Neural crest cell (in vitro differentiated cells): ENCODE measurements at places on chromosomes 5 and 9.

GRCh38 chr5:148011398-148012137, 52.2 kb upstream of the SPINK5 start:
- no peak for DNase-seq

DNA sequence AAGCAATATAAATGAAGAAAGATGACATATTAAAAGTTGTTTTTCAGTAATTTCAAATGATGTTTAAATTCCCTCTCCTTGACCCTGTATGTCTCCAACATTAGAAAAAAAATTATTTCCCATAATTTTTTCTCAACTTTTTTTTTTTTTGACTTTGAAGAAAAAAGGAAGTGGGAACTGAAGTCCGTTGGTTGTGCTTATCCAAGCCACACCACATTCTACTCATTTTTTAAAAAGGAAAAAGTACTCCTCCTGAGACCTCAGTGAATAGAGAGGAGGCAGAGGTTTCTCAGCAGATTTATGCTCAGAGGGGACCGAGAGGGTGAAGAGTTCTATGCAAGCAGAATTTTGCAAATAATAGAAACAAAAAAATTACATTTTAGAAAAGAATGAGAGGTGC, 123.3 kb downstream of the PCSK5 start:
- DNase-seq, result no peak

DNA sequence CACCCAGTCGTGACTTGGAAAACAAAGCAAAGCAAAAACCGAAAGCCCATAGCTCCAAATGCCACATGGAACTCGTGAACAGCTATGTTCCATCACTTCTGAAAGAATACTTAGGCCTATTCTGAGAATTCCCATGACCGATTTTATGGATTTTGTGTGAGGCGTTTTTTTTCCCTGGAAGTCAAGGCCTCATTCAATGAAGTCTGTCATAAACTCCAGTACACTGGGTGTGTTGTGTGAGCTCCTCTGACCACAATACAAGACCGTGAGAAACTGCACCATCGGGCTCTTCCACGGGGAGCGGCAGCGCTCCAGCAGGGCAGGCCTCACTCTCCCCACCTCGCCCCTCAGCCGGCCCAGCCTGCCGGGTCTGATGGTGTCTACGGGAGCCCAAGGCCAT, 209.5 kb downstream of the FANCC start:
- no peak for DNase-seq

- DNase-seq, result no peak
These were observed 1.3 kb upstream of the NRARP start for GRCh38 chr9:137303151-137303892.

- DNase-seq, result peak; percentile 29
These were observed 127.1 kb downstream of the TRIO start for GRCh38 chr5:14270209-14270702.

- no peak for DNase-seq
These were observed 305.3 kb downstream of the NTRK2 start for GRCh38 chr9:84974855-84975254.
